ENCODE measurements at places on chromosomes 11 and 22. TPM values are rescaled to one million over a fixed set of nuclear protein-coding genes. Genes with fewer than 3 reads are reported as not detected.

PARVA gene
- total RNA-seq, result 57.7 TPM

DNA sequence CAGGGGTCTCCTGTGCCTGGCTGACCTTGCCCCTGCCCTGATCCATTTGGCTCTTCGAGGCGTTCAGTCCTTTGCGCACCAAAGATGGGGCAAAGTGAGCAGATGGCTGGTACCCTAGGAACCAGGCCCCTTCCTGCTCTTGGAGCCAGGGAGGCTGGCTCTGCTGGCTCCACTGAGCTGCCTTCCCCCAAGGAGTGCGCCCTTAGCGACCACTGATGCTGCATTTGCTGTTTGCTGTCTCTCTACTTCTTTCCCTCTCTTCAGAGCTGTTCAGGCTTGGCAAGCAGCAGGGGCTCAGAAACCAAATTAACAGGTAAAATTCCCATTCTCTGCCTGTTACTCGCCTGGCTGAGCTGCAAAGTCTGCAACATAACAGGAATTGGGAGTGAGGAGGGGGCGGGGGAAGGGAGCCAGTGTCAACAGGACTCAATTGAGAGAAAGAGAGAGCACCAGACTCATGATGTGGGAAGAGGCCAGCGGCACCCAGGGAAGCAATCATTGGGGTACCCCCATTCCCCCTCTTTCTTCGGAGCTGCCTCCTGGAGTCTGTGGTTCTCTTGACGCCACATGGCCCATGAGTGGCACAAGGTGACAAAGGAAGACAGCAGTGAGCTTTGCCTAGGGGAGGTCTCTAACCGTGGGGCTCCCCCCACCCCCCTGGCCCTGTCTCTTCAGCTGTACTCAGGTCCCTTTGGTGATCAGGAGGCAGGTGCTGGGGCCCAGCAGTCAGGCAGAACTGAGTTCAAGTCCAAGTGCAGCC lies 102.3 kb downstream of the TP53I11 start:
- DNase-seq, result no peak

PAMR1 gene
- 7.6 TPM for total RNA-seq

- DNase-seq, result no peak
Observed at GRCh38 chr11:99592266-99592665, 571.5 kb downstream of the CNTN5 start.

DNA sequence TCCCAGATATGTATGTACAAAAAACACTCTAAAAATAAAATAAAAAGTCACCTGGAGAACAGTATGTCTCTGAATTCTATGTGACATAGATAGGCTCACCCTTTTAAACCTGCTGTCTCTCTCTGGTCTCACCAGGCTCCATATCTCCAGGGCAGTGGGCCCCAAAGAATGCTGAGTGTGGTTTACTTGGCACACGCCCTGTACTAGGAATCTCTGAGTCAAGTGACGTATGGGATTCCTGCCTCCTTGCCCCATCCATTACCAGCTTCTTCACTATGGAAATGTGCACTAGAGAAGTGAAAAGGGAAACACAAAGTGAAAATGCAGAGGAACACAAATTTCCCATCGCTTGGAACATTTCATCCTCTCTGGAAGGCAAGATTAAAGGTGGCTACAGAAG lies 722.2 kb upstream of the TENM4 start:
- DNase-seq, result peak; percentile 56

DNA sequence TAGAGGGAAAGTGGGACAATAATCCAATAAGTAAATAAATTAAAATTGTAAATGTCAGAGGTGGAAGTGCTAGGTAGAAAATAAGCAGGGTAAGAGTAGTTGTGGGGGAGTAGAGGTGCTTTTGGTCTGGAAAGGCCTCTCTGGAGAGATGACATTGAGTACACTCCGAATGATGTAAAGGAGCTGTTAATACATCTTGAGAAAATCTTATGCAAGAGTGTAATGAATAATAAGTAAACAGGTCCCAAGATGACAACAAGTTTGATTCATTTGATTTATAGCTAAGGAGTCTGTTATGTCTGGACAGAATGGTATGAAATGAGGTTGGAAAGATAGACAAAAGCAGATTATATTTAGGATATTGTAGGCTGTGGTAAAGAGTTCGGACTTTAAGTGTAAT lies 87.5 kb downstream of the TMEM135 start:
- peak; percentile 24 for DNase-seq

GAB4 gene
- total RNA-seq, result not detected

DNA sequence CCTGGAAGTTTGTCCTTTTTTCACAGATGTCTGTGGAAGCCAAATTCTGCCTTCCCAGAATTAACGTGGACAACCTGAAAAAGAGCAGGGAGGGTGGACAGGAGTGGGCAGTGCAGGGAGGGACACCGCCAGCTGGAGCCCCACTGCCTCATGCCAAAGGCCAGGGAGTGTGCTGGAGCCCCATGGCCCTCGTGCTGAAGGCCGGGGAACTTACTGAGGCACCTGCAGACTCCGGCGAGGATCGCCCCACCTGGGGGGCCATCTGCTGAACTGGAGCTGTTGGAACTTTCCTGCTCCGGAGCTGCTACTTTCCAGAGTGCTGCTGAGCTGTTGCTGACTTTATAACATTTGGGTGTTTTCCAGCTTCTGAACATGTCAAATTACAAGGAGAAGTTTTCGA lies 35.2 kb downstream of the MOV10L1 start:
- DNase-seq, result no peak

- DNase-seq, result no peak
Observed at GRCh38 chr11:73047773-73048371, 94.2 kb downstream of the FCHSD2 start.
